ENCODE measurements at places on chromosomes 16 and 17.

- DNase-seq = no peak
Measured at GRCh38 chr17:75093548-75094158, 5.9 kb downstream of the SLC16A5 start.

DNA sequence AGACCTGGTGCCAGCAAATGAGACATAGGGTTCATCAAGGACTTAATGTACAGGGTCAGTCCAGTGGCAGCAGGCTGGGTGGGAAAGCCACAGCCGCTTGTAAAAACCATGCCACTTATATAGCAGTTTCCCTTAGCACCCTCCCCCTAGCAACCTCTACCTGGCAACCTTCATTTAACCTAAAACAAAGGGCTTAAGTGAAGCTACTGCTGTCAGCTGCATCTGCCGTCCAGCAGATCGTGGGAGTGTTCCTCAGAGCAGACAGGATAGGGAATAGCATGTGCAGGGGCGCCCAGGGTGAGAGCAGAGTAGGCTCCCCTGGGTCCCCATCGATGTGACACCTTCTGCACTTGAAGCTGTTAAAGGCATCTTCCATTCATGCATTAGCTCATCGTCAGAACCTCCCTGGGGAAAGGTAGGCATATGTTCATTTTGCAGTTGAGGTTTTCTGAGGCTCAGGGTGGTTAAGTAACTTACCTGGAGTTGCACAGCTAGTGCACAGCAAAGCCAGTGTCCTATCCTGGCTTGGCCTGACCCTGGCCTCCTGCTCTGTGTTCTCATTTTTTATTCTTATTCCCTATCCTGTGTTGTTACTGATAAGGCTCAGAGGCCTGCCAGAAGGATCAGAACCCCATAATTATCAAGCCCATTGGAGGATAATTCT lies 112.5 kb downstream of the SOCS1 start:
- DNase-seq = no peak

DNA sequence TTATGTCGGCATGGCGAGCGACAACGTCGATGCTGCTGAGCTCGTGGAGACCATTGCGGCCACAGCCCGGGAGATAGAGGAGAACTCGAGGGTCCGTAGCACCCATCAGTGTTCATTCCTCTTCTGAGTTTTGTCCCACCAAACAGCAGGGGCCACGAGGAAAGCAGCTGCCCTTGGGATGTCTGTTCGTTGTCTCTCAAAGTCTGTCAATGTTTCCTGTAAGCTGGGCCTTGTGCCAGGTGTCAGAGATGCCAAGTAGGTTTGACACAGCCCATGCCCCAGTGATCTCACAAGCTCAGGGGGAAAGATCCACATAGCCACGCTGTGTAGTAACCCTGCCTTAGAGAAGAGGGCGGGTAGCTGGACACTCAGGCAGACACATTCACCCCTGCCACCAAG lies 22.6 kb downstream of the NTAN1 start:
- DNase-seq = no peak

DNA sequence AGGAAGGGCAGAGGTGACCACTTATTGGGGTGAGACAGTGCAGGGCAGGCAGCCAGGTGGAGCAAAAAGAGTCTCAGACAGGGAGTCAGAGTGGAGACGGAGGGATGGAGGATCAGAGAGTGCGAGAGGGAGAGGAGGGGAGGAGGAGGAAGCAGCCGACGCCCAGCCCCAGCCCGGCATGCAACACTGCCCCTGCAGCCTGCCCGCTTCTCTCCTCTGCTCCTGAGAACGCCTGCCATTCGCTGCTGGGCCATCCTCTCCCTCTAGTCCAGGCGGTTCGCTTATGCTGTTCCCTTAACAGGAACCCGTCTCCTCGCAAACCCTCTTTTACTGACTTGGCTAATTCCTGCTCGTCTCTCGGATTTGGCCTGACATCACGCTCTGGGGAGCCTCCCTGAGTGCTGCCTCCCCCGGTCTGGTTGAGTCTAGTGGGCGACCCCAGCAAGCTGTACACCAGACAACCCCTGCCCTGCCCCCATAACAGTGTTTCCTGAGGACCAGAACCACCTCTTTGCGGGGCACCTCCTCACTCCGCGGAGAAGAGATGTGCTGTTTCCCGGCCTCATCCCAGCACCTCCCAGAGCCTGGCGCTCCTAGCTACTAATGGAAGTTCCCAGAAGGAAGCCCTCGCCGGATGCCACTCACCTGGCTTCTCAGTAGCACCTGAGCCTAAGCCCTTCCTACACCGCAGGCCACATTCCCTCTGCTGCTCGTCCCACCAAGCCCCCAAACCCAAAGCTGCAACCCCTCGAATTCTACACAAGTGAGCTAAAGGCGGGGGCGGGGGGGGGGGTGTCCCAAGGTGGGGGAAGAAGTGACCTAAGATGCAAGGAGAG lies 61.2 kb upstream of the CCL1 start:
- DNase-seq = no peak

DNA sequence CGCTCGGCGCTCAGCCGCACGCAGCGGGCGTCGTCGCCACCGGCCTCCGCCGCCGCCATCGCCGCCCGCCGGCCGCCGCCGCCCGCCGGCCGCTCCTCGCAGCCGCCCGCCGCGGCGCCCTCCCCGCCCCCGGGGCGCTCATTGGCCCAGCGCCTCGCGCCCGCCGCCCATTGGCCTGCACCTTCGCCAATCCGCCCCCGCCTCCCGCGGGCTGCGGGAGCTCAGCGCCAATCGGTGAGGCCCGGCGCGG lies at the start of gene PGP:
Gene PGP, minus strand, starts transcription at position 122 of the 250 bp plus-strand sequence. Its CDS starts 63 bp downstream, at position 59.
- DNase-seq = no peak

DNA sequence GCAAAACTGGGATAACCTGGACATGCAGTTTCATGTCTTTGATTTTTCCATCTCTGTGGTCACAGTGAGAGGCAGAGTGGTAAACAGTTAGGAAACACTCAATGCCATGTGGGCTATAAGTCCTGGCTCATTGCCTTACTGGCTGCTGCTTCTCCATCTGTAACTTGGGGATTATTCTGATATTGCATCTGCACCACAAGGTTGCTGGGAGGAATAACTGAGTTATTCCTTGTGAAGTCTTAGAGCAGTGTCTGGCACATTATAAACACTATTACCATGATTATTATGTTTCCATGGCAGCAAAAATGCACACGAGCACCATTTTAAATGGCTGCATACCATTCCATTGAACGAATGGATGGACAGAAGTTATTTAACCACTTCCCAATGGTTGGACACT lies 111.7 kb upstream of the CDH5 start:
- DNase-seq = no peak

- no peak for DNase-seq
Measured at GRCh38 chr17:17567631-17568030, 23.9 kb downstream of the PEMT start.

DNA sequence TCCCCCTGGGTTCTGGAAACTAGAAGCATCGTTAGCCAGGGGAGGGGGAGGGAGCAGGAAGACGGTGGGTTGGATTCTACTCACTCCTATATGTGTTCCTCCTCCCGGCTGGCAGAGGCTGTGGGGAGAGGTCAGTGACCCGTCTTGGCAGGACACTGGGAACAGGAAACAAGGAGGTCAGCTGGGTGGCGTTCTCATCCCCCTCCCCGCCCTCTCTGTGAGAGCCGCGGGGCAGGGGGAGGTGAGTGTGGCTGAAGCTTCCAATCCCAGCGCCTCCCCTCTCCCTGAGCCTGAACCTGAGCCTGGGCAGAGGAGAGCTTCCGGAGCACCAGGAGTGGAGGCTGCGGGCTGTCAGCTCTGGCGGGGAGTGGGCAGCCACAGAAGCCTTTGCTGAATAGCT lies 12.5 kb downstream of the GPRC5C start:
- no peak for DNase-seq

GRCh38 chr16:58222532-58223316 lies 24.8 kb upstream of the CSNK2A2 start:
- DNase-seq = no peak

GRCh38 chr16:51565184-51565583 lies 414.1 kb upstream of the SALL1 start:
- no peak for DNase-seq

GRCh38 chr16:11180489-11180888 lies 75.5 kb downstream of the SOCS1 start:
- no peak for DNase-seq

- no peak for DNase-seq
Measured at GRCh38 chr16:57807252-57807967, 5.1 kb upstream of the KIFC3 start.

- DNase-seq = no peak
Measured at GRCh38 chr17:38428112-38428642, at the start of gene ARHGAP23. Gene ARHGAP23, plus strand, starts transcription at chr17:38428464. Its CDS starts 22 bp downstream, at chr17:38428486.

DNA sequence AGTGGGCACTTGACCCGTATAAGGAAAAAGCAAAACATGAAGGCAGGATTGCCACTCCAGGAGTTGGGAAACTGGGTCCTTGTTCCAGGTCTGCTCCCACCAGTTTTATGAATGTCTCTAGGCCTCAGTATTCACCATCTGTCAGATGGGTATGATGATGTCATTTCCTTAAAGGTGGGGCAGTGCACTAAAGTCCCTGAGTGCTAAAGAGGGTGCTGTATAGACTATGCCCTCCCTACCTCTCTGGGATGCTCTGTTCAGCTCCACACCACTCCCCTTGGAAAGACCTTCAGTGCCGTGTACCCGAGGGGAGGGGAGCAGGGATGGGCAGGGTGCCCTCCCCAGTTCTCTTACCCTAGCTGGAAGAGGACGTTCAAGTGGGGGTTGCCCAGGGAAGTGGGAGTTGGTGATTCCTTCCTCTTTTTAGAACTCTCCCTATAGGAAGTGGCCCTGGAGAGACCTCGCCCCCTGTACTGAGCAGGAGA lies 2.2 kb downstream of the LASP1 start:
- no peak for DNase-seq

GRCh38 chr16:13205352-13205751 lies 304.0 kb downstream of the SHISA9 start:
- DNase-seq = no peak

GRCh38 chr16:49204191-49204590 lies 77.4 kb downstream of the CBLN1 start:
- DNase-seq = no peak

GRCh38 chr17:73646409-73647300 lies 2.4 kb upstream of the SDK2 start:
- no peak for DNase-seq

DNA sequence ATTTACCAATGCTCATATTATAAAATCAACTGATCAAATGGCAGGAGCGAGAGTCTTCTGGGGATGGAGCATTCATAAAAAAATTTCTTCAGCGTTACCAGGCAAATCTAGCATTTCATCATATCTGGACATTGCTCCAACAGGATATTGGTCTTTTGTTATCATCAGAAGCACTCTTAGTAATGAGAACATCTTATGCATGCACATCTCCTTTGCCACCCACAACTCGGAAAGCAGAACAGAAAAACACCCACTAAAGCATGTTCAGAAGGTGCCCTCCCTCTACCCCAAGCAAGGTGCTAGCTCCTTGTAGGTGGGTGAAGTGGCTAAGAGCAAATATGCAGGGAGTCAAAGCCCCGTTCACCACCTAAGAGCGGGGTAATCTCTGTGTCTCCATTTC lies 18.9 kb downstream of the ARHGAP17 start:
- DNase-seq = no peak

GRCh38 chr17:1150863-1151600 lies 28.7 kb downstream of the ABR start:
- DNase-seq = no peak

DNA sequence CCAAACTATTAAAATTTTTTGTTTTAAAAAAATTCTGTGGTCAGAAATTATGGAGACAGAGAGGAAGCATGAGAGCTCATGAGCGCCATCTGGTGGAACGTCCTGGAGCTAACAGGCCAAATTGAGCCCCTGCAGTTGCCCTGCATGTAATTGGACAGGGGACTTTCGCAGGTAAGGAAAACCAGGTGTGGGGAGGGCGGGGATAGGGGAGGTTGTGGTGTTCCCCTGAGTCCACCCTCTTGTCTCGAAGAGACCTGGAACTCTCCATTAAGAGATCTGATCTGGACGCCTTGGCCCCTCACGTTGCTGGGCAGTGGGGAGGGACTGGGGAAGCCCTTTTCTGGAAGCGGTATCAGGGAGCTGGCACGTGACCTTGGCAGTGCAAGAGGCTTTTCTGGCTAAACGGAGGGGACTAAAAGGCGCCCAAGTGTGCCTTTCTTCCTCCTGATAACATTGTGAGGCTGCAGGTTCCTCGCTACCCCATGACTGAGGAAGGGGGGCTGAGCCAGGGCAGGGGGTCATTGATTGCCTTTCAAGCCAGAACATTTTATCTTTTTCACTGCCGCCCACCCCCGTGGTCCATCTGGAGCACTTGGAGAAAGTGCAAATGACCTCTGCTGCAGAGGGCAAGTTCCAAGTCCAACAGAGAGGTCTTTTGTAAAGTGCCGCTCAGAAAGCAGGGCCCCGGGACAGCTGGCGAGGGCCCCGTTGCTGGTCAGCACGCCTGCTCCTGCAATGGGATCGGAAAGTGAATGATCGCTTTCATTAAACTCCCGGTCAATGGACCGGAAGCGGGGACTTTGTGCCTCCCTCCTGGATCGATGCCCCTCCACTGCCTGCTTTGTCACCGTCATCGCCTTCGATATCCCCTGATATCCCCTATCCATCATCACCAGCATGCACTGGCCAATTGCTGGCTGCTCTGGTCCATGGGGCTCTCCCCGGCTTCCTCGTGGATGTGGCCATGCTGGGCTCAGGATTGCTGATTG lies 18.4 kb downstream of the PDILT start:
- DNase-seq = no peak

GRCh38 chr17:82619211-82619610 lies 29.0 kb downstream of the WDR45B start:
- no peak for DNase-seq

- no peak for DNase-seq
Measured at GRCh38 chr16:58855291-58855863, 121.3 kb upstream of the GOT2 start.

GRCh38 chr16:22126037-22126558 lies 33.8 kb downstream of the VWA3A start:
- no peak for DNase-seq

GRCh38 chr17:57166803-57167202 lies 81.8 kb downstream of the AKAP1 start:
- DNase-seq = no peak

DNA sequence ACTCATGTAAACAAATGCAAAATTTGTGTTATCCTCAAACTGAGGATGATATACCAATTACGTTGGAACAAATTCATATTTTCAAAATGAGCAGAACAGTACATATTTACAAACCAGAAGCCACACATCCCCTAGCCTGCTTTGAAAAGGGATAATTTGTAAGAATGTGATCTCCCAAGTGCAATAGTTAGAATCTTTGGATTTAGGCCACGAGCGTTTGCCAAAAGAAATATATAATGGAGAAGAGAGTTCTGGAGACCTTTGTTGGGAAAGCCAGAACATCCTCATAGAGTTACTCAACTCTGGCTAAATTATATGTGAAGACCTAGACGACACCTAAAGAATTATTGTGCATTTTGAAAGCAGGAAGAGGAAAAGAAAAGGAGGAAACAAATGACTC lies 449.3 kb downstream of the KCNJ2 start:
- no peak for DNase-seq

GRCh38 chr16:54283725-54284318 lies 2.8 kb downstream of the IRX3 start:
- no peak for DNase-seq
